ENCODE measurements at places on chromosomes 5 and 9.

GRCh38 chr9:10041726-10042229, 571.0 kb downstream of the PTPRD start:
- no peak for DNase-seq

- no peak for DNase-seq
These were observed 59.4 kb upstream of the TNFSF8 start for GRCh38 chr9:114989600-114990410.

- DNase-seq, result no peak
These were observed 80.7 kb downstream of the TSSK1B start for GRCh38 chr5:113354055-113354454.

GRCh38 chr5:171617266-171617665, 168.4 kb upstream of the SMIM23 start:
- DNase-seq, result no peak

GRCh38 chr5:33788922-33789566, 102.7 kb downstream of the ADAMTS12 start:
- no peak for DNase-seq

- DNase-seq, result peak; percentile 92
These were observed 3.6 kb upstream of the PFN3 start for GRCh38 chr5:177403792-177404640.

DNA sequence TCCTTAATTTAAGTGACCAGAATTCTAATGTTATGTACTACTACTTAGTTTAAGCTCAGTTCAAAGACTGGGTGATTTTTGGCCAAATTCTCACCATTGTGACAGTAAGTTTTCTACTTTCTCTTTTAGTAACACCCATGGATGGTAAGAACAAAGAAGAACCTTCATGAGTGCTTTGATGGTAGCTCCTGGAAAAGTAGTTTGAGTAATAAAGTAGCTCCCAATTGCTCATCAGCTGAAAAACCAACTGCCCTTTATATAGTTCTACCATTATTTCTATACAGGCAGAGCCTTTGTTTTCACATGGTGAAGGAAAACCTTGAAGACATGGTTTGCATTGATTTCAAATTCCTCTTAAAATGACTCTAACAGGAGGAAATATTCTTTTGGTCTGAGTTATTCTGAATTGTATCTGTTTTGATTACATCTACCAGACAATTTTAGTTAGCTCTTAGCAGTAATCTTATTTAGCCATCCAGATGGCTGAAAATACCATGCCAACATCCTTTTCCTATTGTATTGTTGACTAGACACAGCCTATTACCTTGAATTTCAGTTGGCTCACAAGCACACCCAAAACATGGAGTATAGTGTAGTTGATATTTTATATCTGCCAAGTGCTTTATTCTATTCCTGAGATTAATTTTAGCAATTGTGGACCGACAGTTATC, 23.7 kb upstream of the STARD4 start:
- DNase-seq, result no peak

GRCh38 chr9:133408042-133408441, 9.8 kb downstream of the REXO4 start:
- no peak for DNase-seq

DNA sequence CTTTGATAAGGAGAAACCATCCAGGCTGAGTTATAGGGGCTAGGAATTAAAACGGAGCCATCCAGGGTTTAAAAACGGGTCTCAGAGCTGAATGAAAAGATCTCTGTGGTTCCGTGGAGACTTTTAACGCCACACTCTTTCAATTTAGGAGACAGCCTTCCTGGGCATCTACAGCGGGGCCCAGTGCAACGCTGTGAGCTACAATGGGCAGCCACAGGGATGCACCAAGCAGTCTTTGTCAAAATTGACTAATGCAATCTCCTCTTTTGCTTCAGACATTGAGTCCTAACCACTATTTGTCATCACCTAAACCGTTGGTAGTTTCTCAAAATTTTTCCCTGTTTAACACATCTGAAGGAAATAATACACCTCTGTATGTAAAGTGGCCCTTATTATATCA, 96.6 kb upstream of the ABCA1 start:
- DNase-seq, result no peak

DNA sequence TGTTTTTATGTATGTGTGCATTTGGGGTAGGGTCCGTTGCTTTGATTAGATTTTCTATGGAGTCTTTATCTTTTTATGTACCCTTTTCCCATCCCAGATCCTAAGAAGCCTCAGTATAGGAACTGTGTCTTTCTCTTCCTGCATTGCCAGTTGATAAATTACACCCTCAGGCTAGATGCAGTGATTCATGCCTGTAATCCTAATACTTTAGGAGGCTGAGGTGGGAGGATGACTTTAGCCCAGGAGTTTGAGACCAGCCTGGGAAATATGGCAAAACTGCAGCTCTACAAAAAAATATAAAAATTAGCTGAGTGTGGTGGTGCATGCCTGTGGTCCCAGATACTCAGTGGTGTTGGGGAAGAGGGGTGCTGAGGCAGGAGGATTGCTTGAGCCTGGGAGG, 40.2 kb downstream of the NLN start:
- DNase-seq, result no peak

DNA sequence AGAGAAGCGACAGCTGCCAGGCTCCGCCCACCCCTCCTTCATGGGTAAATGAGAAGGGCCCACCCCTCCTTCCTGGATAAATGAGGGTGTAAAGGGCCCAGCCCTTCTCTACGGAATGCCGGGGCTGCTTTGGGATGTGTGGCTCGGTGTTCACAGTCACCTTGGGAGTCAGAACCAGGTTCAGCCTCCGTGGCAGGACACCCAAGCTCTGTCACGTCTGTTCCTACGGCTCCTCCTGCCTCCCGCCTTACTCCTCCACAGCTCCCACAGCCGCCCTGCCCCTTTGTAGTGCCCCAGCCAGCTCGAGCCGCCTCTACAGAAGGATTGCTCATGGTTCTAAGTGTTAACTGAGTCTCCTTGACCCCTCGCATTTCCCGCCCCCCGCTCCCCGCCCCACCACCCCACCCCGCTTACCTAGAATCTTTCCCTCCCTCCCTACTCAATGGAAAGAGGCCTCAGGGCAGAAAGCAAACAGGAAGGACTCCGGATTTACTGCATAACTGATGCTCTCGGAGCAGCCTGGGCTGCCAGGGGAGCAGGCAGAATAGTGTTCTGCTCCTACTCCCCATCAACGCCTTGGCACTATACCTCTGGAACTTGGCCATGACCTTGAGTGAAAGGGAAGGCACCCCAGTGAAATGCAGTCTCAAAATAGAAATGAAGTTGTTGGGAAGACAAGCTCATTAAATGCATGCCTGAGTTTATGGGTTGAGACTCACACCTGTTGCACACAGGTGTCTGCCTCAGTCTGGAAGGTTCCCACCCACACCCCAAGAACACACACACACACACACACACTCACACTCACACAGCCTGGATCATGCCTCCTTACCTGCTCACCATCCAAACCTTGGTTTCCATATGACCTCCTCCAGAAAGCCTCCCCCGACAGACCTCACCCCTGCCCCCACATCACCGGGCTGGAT, 59.6 kb downstream of the NEURL1B start:
- DNase-seq, result no peak

- no peak for DNase-seq
These were observed 647 bp upstream of the ADAMTSL2 start for GRCh38 chr9:133533857-133534256.

- DNase-seq, result peak; percentile 92
These were observed at the start of gene PIP5KL1 for GRCh38 chr9:127930231-127931091. PIP5KL1 (minus strand) TSS chr9:127930777; CDS start chr9:127930752, 25 bp downstream.

DNA sequence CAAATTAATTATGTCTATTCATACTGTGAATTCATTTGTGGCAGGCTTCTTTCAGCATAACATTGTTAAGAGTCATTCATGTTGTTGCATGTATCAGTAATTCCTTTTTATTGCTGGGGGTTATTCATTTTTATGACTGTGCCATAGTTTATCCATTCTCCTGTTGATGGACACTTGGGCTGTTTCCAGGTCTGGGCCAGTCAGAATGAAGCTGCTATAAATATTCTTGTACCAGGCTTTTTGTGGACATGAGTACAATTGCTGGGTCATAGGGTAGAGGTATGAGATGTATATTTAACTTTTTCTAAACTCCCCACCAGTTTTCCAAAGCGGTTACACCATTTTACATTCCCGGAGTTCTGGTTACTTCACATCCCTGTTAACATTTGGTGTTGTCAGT, 13.6 kb downstream of the PRPF4 start:
- no peak for DNase-seq

DNA sequence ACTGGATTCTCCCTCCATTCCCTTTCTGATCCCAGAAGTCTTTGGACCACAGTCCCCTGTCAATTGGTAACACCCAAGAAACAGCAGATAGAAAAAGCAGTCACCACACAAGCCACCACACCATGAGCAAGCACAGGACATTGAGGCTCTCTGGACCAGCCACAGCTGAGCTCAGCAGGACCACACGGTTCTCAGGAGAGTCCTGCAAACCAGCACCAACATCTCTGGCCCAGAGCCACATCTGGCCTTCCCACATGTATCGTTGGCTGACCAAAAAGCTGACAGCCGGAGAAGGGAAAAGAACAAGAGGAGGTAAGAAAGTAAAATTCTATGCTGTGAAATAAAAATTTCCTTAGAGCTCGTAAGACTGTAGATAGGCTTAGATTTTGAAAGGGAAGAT, 56.7 kb downstream of the KLHL3 start:
- DNase-seq, result no peak

- DNase-seq, result no peak
These were observed 50.7 kb downstream of the TMEM167A start for GRCh38 chr5:83026516-83026915.

GRCh38 chr5:80676706-80677105, 21.9 kb upstream of the DHFR start:
- no peak for DNase-seq

DNA sequence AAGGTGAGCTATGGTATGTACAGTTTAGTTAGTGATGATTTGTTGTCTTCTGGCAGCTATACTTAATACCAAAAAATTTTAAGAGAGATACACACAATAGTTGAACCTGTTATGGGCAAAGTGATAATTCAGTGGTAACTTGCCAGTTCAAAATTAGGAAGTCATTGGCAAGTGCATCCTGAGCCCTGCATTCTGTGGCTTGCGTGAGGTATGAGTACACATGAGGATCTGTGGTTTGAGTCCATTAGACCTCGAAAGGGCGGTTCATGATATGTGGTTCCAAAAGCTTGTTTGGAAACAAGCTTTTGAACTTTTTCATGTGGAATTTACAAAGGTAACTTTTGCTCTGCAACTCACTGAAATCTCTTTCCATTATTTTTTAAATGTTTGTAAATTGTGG, 47.0 kb downstream of the GPR21 start:
- DNase-seq, result no peak

- DNase-seq, result no peak
These were observed 483.0 kb downstream of the SEMA5A start for GRCh38 chr5:9062873-9063272.

DNA sequence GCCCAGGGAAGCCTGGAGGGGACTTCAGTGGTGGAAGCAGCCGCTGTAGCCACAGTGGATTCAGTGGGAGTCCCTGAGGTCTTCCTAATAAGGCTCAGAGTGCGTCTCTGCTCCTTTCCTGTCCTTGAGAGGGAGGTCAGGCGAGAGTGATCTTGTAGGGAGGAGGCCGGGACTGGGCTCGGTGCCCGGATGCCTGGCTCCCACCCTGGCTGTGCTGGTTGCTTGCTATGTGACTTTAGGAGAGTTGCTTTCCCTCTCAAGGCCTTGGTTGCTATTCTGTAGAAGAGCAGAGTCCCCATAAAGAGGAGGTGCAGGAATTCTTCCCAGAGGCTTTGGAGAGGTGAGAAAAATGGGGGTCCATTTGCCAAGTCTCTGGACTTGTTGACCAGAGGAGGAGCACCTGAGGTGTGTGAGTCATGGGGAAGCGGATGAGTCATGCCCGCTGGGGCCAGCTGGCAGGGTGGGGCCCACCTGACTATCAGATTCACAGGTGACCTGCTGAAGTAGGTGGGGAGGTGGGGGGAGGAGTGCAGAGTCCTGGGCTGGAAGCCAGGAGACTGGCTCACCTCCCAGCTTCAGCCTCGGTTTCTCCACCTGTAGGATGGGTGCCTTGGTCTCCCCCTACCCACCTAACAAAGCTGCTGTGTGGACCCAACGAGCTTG, 13.8 kb downstream of the GSN start:
- peak; percentile 92 for DNase-seq

GRCh38 chr5:96649681-96650540, 12.3 kb upstream of the CAST start:
- DNase-seq, result no peak

DNA sequence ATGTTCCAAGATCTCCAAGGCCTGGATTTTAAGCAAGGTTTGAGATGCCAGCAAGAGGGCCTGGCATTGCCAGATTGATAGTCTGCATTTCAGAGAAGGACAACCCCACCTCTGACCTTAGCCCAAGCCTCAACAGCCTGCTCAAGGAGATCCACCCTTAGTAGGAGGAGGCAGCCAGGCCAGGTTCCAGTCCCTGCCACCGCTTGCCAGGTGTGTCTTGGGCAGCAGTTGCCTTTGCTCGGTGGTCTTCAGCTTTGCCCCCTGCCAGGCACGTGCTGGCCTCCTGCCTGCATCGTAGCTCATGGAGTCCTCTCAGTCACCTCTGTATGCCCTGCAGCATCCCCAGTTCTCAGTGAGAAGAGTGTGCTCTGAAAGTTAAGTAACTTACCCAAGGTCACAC, 134.2 kb downstream of the KCNIP1 start:
- DNase-seq, result no peak

- no peak for DNase-seq
These were observed 26.3 kb downstream of the REEP5 start for GRCh38 chr5:112895682-112896081.

DNA sequence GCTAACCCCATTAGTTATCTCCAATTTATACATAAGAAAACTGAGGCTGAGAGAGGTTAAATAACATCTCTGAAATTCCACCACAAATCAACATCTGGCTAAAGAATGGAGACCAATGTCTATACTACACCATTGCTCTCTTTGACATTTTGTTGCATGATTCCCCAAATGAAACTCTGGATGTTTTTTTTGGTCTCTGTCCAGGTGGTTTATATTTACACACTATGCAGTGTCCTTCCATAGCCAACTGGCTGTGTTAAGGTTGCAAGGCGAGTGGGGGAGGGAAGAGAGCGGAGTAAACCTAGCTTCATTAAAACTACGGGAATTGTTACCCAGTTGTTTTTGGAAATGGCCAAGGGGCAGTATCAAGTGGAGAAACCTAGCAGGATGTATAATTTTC, 67.2 kb downstream of the KIF4B start:
- no peak for DNase-seq

GRCh38 chr5:24750355-24750754, 105.6 kb upstream of the CDH10 start:
- no peak for DNase-seq

- DNase-seq, result no peak
These were observed 41.0 kb downstream of the MVB12B start for GRCh38 chr9:126367616-126368015.

- DNase-seq, result peak; percentile 70
These were observed 8.2 kb upstream of the TOR4A start for GRCh38 chr9:137269231-137269772.
